Prostate gland (tissue), 2 donors: ENCODE measurements at places on chromosomes 7 and 10.

DNA sequence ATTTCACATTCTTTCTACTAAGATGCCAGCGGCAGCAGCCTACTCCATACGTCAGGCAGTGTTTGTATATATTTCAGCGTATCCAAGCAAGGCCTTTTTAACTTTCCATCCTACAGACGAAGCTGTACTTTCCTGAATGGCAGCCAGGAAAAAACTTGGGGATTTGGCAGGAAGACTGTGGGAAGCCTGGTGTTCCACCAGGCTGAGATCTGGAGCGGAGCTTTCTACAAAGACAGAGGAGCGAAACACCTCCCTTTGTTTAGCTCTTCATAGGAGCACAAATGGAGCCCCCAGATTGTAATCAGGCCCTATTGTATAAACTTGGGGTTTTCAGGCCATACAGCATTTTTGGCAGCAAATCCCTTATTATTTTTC is 143.8 kb downstream of the TES start:
- DNase-seq: no peak

GRCh38 chr10:74047871-74048270 is 50.0 kb downstream of the VCL start:
- no peak for DNase-seq

- no peak for DNase-seq
Measured at GRCh38 chr10:6379015-6379776, 176.5 kb downstream of the PFKFB3 start.

GRCh38 chr7:100190048-100190711 is 12.5 kb downstream of the STAG3 start:
- no peak for DNase-seq

- peak; percentile 31 for DNase-seq
Measured at GRCh38 chr7:44072364-44073231, 7.2 kb upstream of the PGAM2 start.

DNA sequence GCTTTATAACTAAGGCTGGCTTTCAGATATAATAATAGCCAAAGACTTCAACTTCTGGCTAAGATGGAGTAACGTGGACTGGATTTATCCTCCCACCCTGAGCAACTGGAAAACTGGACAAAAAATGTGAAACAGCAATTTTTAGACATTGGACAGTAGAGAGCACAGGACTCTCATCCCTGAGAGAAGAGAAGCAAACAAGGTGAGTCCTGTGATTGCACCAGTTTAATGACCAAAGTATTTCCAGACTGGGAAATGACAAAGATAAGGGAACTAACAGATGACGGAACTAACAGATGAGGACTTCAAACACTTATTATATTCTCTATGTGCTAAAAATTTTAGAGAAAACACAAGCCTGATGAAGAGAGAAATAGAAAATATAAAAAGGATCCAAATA is 175.7 kb upstream of the SLC25A13 start:
- no peak for DNase-seq

- no peak for DNase-seq
Measured at GRCh38 chr7:79778786-79779770, 325.6 kb upstream of the MAGI2 start.

DNA sequence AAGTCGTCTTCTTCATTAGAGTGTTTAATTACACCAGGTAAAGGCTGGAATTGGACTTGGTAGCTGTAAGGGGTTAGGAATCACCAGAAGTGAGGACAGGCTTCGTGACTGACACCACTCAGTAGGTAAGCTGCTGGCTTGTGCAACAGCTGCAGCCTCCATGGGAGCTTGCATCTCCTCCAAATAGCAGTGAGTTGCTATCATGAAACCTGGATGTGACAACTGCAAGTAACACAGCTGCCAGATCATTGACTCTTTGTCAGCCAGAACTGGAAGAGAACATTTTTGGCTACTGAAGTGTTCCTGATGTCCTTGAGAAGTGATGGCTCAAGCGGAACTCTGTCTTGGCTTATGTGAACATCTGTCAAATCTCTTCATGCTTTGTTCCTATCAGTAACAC is 64.1 kb upstream of the MSRB2 start:
- no peak for DNase-seq

GRCh38 chr10:105644559-105644958 is 1003.5 kb downstream of the SORCS3 start:
- no peak for DNase-seq

DNA sequence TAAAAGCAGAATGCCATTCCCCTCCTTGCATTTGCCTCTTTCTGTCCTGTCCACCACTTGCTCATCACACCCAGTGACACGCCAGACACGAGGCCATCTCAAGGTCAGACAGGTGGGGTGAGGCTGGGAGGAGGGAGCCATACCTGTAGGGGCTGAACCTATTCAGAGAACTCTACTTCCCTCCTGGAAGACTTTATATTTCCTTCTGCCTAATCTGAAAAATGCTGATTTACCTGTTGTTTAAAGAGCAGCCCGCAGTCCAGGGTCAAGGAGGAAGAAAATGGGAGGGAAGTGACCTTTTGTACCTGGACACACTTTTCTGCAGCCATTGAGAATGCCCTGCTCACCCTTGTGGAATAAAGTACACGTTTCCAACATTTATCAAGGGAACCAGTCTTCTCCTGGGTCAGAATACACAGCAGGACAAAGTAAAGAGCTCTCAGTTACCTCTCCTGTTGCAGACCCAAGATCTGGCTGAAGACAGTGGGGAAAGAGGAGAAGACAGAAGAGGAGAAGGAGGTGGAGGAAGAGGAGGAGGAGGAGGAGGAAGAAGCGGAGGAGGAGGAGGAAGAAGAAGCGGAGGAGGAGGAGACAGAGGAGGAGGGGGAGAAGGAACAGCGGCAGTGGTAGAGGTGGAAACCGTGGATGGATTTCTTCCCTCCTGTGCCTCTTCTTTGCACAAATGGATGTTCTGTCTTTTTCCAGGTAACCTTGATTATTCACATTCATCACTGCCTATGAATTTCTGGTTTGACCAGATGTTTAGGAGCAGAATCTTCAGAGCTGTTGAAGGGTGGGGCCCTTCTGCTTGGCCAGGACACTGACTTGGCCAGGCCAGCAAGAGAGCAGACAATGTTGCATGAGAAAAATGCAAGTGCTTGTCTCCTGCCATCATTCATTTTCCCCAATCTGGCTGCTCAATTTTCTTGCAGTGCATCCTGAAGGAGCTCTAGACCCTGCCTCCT is 1.2 kb upstream of the BLNK start:
- no peak for DNase-seq

DNA sequence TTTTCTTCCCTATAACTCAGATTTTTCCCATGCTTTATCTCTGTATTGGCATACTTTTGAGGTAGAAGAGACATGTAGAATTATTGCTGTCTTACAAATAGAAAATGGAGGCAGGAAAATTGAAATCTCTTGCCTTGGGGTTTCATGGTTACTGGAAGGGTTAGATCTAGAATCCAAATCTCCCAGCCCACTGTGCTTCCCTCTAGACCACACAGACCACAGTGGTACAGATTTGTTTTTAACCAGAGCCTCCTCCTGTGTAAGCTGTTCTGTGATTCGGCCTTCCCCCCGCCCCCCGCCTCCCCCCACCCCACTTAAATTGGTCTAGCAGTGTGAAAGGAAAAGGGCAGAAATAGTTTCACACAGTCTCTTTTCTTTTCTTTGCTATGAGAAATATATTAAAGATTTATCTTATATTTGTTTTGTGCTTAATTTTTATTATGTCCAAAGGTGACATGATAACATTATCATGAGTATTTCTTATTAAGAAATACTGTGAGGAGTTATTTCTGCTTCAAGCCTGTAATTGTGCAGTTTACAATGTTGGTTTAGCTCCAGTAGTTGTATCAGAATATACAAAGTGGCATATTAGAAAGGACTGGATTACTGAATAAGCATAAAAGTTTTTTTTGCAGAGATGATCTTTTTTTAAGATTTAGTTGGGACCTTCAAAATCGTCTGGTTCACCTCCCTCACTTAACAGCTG is 368.8 kb upstream of the BMPER start:
- DNase-seq: no peak

DNA sequence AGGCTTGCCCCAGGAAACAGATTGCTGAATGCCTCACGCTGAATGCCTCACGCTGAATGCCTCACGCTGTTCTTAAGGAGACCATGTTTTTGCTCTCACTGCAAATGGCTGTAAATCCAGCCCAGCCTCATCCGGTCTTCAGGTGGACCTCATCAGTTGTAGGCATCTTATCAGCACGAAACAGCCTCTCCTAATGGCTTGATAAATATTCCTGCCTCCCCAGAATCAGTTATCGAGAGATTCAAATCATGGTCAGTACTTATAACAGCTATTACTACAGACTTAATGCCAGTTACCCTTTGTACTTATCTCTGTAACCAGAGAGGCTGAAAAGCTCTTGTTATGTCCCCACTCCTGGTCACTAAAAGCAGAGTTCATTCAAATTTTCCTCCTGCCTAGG is 290.6 kb downstream of the FZD1 start:
- no peak for DNase-seq

- no peak for DNase-seq
Measured at GRCh38 chr7:101891936-101892640, 74.7 kb downstream of the CUX1 start.

DNA sequence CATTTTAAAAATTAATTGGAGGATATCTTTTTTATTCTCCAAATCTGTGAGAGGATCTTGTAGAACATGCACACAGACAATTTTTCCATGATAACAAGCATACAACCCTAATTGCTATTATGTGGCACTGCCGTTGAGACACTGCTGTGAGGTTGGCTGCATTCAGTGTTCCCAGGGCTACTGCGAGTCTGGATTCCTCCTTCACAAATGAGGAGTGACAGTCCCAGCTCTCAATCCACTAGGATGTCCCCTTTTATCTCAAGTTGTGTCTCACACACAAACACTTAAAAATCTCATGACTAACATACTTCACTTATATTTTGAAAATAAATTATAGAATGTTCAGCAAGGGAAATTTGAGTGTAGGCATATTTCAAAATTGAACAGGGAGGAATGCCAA is 14.1 kb downstream of the NEUROD6 start:
- DNase-seq: no peak

DNA sequence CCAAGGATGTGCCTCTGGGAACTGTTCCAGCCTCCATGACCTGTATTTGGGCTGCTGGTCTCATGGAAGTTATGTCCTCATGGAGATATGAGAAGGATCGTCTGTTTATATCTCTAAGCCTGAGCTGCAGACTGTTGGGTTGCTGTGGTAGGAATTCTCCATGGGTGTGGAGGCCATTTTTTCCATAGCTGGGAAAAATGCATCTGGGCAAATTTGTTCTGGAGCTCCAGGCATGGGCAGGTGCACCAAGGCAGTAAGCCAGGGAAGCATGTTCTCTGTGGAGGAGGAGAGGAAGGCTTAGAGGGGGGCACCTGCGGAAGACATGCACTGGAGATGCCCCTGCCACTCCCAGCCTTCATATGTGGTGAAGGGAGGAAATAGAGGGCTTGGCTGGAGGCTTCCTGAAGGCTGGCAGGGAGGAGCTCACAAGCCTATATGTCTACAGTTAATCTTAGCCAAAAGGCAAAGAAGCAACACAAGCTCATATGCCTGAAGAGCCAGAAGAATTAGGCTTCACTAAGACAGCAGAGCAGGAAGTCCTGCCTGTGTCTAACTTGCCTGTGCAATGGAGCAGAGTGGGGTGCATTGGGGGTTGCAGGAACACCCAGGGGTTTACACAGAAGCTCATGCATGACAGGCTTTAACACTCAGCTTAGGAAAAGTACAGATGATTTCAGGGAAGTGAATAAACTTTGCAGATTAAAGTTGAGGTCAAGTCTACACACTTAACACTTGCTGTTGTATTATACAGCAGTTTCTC is 35.1 kb upstream of the CXCL12 start:
- DNase-seq: no peak

DNA sequence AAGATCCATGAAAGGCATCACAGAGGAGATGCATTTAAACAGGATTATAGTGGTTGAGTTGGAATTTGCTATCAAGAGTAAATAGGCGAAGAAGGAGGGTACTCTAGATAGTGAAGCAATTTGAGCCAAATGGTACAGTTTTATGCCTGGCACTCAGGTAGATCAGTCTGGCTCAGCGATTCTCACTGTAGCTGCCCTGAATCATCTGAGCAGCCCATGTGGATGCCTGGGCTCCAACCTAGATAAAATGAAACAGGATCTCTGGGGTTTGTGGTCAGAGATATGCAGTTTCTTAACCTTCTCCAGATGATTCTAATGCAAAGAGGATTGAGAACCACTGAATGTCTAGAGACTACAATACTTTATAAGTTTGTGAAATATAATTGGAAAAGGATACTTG is 282.0 kb upstream of the FZD1 start:
- DNase-seq: no peak

DNA sequence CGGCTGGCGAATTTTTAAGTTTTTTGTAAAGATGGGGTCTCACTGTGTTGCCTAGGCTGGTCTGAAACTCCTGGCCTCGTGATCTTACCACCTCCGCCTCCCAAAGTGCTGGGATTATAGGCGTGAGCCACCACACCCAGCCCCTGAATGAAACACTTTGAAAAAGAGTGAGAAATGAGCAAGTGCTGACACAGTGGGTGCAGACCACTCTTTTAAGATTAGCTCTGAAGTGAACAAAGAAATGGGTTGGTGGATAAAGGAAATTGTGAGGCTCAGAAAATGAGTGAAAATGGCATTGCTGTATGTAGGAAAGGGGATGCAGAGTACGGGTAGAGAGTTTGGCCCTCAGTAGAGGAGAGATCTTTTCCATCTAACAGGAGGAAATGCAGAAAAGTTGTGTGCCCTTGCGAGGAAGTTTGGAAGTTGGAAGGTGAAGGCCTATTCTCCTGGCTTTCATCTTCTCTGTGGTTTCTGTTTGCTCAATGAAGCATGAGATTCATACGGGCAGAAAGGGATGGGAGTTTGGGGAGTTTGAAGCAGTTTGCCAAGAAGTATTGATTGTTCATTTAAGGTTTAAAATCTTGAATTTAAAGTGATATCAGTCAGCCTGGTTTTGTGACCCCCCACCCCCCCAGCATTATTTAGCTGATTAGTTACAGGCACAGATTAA is 11.0 kb downstream of the MAPK8 start:
- DNase-seq: no peak

DNA sequence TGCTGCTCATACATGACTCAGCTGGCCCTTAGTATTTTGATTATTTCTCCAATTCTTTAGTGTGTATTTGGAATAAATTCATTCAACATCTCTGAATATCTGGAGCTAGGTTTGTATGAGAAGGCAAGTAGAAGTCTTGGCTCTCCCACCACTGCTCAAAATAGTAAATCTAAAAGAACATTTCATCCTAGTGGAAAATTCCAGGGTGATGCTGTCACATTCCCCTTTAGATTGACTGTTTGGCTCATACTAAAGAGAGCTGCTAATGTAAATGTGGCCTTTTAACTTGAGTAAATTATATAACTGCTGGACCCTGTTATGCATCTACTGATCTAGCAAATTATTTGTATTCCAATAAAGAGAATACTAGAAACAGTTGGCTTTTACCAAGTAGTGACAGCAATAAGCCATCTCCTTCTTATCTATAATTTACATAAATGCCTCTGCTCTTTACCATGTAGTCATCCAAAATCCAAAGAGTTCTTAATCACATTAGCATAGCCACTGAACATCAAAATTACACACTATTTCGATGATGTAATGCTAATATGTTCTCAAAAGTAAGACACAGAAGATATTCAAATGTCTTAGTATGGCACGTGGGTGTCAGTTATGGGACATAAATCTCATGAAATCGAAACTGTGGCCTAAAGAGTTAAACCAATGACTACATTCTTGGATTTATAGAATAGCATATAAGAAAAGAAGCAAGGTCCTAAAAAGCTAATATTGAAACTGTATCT is 86.9 kb upstream of the KCND2 start:
- DNase-seq: no peak

GRCh38 chr10:120684226-120684625 is 166.9 kb upstream of the WDR11 start:
- DNase-seq: no peak
